ENCODE measurements at places on chromosomes 4 and X.
A peak's percentile ranks its signal among the peaks of the same experiment; 100 is the strongest.

DNA sequence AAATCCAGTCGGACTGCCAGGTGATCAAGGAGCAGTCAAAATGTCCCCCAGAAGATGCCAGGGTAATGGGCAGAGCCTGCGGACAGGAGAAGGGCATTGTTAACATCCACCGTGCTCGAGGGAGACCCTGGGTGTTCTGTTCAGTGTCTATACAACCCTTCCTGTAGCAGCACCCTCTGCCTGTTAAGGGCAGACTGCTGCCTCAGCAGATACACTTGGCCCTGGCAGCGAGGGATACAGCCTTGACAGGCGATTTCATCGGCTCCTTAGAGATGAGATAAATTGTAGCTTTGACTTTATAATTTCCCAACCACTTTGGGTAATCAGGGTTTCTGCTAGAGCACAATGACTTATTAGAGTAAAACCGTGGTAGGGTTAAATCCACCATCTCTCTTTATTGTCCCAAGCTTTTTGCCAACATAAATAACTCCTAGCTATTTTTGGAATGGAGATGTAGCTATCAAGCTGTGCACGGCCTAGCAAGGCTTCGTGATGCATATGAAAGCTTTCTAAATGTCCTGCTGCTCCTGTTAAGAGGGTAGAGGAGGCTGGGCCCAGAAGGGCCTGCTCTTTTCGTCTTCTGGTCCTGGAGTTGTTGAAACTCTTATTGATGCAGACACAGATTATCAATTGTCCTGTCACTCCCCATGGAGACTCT is 195.9 kb downstream of the CPEB2 start:
- DNase-seq, result no peak

GRCh38 chr4:26132858-26133257 is 188.0 kb upstream of the RBPJ start:
- no peak for DNase-seq

- no peak for DNase-seq
Measured at GRCh38 chrX:74349387-74349786, 45.4 kb downstream of the ZCCHC13 start.

DNA sequence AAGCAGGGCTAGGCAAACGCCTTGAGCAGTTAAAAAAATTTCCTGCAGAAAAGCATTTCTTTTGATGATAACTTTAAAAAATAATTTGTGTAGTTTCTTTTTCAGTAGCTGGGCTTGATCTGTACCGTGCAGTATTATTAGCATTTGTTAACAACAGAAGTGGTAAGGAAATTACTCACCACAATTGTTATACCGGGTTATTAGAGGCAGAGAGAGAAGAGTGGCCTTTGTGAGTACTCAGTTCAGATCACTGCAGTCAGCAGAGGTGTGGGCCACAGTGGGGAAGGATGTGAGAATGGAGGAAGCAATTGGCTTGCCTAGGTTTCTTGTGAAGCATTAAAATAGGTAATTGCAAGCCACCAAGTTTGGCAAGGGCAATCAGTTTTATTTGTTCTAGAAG is 14.3 kb upstream of the IL21 start:
- DNase-seq, result no peak

- DNase-seq, result no peak
Measured at GRCh38 chr4:139670775-139671174, 5.2 kb downstream of the MGST2 start.

- peak; percentile 96 for DNase-seq
Measured at GRCh38 chrX:9538544-9539045, 73.7 kb downstream of the TBL1X start.

Data from NCI-H2081 (cell line).